ENCODE measurements at places on chromosomes 5 and 9.

DNA sequence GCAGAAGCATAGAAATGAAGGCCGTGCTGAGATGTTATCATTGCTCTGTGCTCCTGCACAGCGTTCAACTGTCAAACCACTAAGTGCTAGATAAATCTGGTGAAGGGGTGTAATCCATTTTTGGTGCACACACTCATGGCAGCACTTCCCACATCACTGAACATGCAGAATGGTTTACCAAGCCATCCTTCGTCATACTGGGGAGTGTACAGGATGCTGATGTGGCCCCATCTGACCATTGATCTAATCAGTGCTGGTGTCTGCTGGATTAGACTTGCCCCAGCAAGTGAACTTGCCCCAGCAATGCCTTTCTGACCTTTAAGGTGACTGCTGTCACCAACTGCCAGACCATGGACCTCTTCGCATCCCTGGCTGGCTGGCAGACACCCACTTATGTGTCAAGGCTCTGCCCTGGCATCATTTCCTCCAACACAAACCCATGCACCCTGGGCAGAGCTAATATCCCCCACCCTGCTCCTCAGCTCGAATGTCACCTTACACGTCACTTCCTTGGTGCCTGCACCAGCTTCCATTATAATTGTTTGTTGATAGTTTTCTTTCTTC, 4.2 kb upstream of the SEMA4D start:
- no peak for DNase-seq

DNA sequence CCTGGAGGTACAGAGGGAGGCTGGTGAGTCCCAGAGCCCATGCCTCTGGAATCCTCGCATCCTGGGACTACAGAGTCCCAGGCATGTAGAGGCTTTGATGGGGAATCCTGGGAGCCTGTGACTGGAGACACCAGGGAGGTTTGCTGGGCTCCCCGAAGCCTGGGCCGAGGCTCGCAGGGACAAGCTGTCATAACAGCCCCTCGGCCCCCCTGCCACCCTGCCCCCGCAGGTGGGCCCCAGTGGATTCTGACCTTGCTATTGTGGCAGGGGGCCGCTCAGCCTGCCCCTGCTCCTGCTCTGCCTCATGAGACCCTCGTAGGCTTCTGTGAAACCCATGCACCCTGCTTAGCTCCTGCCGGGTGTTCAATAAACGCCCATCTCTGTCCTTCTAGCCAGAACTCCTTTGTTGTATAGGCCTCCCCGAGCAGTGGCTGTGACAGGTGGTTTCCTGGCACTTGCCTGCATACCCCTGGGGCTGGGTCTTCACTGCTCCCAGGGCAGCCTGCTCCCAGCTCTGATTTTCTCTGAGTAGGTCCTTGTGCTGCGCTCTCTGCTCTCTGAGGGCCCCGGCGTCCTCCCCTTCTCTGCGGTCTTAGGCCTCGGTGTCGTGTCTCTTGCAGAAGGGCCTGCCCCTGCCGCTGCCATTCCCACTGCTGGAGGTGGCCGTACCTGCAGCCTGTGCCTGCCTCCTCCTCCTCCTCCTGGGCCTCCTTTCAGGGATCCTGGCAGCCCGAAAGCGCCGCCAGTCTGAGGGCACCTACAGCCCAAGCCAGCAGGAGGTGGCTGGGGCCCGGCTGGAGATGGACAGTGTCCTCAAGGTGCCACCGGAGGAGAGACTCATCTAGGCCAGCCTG, 20.4 kb downstream of the CRB2 start:
- DNase-seq, result no peak

- no peak for DNase-seq
Observed at GRCh38 chr5:124662181-124662781, 84.2 kb downstream of the ZNF608 start.

DNA sequence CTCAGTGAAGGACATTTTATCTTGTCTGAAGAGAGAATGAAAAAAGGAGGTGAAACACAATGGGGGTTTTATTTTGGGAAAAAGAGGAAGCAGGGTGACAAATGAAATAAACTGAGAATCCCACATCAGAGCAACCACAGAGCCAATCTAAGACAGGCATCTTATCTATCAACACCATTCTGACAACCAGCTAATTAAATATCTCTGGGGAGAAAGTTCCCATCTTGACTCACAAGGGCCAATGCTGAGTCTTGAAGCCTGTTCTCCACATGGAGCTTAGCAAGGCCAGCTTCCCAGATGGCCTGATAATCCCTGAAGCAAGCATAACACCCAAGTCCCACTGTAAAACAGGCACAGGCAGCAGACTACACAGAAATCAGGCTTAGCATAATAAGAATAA, 30.4 kb downstream of the DPYSL3 start:
- no peak for DNase-seq

DNA sequence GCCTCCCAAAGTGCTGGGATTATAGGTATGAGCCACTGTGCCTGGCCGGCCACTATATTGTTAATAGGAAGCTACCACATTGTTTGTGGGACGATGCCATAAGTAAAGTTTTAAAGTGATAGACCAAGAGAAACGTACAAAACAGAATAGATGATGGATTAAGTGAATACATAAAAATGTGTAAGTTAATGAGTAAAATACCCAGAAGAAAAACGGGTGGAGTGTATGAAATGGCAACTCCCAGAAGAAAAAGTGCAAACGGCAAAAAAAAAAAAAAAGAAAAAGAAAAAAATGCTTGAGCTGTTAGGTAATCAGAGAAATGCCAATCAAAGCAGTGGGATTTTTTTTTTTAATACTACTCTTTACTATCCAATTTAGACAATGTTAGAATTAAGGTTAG, 246.0 kb downstream of the PDZD2 start:
- no peak for DNase-seq

DNA sequence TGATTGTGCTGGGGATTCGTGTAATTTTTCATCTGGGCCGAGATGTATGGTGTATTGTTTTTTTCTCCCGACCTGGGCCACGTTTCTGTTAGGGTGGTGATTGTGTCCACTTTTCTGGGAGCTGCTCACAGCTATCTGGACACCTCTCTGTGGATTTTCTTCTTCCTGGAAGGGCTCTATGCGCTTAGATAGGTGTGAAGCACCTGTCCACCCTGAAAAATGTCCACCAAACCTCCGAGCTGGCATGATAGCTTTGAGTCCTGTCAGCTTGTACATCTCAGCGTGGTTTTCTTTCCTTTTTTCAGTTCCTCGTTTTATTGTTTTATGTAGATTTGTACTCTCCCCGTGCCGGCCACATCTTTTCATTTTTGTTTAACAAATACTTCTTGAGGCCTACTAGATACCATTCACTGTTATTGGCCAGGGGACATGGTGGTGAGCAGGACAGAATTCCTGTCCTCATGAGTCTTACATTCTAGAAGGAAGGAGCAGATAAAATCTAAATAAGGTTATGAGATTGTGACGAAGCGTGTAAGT, 1.1 kb downstream of the UGCG start:
- no peak for DNase-seq

GRCh38 chr5:6333182-6333905, 45.0 kb downstream of the MED10 start:
- DNase-seq, result no peak

- no peak for DNase-seq
Observed at GRCh38 chr5:157502143-157502647, 42.2 kb downstream of the NIPAL4 start.

DNA sequence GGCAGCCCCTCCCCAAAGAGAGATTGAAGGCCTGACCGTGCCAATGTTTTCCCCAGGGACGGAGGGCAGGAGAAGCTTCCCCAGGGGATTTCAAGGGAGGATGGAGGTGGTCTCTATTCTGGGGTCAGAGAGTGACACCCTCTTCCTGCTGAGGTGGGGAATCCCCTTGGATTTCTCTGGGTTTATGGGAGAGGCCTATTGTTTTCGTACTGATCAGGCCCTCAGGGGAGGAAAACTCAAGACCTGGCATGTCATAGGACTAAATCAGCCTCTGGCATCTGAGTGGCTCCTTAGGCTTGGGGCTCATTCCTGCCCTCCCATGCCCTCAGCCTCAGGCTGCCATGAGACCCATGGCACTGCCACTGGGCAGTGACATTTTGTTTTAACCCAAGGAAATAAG, 44.6 kb downstream of the IRF1 start:
- DNase-seq, result no peak

DNA sequence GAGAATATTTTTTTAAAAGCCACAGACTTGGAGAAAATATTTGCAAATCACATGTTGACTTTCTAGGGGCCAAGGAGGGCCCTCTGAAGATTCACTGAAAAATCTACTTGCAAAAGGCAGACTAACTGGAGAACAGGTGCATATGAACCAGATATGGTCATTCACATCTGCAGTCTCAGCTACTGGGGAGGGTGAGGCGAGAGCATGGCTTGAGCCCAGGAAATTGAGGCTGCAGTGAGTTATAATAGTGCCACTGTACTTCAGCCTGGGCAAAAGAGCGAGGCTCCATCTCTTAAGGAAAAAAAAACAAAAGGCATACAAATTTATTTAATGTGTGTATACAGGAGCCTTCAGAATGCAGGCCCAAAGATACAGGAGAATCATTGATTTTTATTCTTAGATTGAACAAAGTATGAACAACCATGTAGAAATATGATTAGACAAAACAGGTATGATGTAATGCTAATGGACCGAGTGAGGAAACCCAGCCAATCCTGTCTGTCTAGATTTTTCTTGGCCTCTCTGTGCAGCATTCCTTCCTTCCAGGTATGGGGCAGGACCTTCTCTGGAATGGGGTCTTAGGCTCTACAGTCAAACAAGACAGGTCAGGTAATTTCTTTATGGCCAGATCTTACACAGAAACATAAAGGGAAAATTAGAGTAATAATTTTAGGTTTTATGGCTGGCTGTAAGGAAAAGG, 15.3 kb upstream of the SLC27A6 start:
- no peak for DNase-seq

DNA sequence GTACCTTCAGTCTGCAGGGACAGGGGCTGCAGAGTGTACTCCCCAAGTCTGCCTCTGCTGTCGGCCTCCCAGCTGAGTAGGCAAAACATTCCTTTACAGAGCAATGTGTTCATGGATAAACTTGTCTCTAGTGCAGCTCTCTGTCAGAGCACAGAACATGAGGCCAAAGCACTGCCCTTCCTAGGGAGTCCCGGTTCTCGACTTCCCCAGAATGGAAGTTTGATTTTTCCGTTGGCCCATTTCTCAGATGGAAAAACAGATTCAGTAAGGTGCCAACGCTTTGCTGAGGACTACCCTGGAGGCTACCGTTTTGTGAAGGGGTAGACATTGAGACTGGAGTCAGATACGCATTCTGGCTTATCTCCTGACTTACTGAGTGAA, 422 bp upstream of the TRIM32 start:
- no peak for DNase-seq

GRCh38 chr5:74954919-74955318, 88.7 kb upstream of the FAM169A start:
- no peak for DNase-seq

DNA sequence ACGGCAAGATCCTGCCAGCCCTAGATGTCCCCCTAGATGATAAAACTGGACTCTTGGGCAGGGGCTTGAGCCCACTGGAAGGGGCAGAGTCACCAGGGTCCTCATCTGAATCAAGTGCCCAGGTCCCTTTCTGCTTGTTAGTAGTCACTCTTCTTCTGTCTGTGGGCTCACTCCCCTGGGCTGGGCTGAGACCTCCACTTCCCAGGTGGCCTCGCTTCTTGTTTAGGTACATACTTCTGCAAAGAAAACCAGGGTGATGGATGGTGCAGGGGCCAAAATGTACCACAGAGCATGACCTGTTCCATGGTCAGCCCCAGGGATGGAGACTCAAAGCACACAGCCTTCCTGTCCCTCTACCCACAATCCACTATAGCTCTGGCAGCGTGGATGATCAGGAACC, 845 bp upstream of the SLC46A2 start:
- DNase-seq, result no peak

DNA sequence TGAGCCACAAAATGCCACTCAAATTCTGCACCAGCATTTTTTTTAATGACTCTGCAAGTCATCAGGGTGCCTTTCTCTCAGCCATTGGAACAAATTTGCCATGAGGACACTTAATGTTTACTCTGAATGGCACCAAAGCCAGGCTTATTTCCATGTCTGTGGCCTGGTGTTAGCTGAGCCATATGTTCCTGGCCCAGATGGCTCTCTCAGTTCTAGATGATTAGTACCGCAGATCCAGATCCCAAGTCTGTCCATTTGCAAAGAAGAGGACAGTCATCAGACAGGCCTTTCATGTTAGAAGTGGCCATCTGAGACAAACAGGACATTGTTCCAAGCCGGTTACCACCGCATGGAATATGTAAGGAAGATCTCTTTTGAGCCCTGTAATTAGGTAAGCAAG, 70.3 kb downstream of the INSYN2B start:
- DNase-seq, result no peak

DNA sequence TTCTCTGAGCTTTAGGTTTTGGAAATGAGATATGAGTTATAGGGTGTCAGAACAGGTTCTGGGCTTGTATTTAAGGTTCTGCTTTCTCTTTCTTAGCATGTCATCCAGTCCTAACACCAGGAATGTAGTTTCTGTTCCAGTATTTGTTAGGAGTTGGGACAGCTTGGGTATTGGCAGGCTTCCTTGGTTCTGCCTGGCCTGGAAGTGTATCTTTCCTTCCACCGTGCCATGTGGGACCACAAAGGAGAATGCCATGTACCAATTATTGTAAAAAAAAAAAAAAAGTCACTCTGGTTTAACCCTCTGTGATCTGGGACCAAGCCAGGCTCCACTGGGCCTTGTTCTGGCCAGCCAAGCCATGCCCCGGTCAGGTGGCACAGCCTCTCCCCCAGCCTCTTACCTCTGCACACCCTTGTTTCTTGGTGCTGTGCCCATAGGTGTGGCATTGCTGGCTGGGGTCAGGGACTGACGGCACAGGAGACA, 47.8 kb downstream of the ARHGAP26 start:
- DNase-seq, result no peak

DNA sequence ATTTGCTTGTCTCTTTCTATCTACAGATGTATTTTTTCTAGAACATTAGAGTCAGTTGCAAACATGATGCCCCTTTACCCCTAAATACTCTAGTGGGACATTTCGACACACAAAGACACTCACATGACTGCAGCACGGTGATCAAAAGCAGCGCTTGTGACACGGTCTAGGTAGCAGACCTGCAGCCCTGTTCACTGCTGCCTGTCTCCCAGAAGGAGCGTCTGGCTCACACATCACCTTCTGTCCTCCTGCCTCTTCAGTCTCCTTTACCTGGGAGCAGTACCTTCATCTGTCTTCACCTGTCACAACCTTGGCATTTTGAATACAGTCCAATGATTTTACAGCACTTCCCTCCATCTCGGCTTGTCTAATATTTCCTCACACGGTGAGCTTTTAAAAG, 51.9 kb upstream of the SH3PXD2B start:
- no peak for DNase-seq

DNA sequence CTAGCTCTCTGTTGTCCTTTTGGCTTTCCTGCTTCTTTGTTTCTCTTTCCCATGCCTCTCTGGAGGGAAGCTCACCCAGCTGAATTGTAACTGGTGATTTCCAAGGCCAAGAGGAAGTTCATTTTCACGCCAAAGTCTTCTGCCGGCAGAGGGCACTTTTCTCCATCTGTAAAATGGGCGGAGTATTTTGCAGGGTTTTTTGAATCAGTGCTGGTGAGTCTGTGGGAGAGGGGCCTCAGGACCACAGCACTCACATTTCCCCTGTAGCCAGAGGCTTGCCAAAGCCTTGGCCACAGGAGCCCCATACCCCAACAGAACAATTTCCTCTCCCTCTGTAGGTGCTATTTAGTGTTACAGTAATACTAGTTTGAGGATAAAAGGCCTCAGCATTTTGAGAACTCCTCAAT, 42.3 kb upstream of the MATR3 start:
- no peak for DNase-seq

- DNase-seq, result peak; percentile 7
Observed at GRCh38 chr9:88922091-88922490, 69.2 kb upstream of the S1PR3 start.

Data from stimulated activated CD4-positive, alpha-beta T cell treated with anti-CD3 and anti-CD28 coated beads, TNF-alpha, amount 100 ng/mL, for 24 hours (primary cell).